H7 (cell line): ENCODE measurements at places on chromosomes 5 and 9.

- no peak for DNase-seq
Observed at GRCh38 chr5:3307982-3308621, 287.5 kb upstream of the IRX1 start.

DNA sequence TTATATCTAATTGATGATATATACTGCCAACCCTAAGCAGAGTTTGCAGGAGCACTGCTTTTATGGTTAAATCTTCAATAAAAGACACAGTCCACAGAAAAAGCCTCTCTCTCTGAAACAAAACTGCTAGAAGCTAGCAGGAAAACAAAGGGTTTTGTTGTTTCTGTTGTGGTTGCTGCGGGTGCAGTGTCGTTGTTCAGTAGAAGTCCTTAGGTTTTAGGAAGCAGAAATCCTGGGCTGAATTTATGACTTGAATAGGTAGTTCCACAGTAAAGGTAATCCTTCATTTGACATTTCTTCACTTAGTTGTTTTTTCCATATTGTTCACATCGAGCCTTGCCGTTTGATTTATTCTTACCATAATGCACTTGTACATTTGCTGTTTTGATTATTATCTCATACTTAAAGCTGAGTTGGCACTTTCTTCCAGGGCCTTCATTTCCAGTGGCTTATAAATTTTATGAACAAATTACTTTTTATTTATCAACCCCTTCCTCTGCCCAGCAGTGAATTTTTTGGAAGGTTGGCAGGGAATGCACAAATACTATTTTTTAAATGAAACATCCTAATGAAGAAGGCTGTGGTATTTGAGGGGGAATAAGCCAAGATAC, 209.6 kb upstream of the SLC30A5 start:
- DNase-seq: no peak

DNA sequence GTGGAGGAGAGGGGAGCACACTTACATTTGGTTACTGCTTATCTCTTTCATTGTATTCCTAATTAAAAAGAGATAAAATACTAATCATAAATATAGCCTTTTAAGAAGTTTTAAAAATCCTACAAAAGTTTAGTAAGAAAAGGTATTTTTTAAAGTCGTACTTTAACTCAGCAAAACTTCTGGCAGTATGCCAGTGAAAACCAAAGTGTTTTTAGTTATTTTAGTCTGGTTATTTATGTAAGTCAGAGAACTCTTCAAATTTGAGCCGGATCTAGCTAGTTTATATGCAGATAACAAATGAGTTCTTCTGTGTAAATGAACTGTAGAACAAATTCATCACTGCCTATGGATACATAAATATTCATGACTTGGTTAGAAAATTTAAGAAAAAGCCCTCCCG, 36.5 kb upstream of the ANKDD1B start:
- no peak for DNase-seq

GRCh38 chr9:133553973-133554713, 19.6 kb downstream of the ADAMTSL2 start:
- DNase-seq: peak; percentile 94

DNA sequence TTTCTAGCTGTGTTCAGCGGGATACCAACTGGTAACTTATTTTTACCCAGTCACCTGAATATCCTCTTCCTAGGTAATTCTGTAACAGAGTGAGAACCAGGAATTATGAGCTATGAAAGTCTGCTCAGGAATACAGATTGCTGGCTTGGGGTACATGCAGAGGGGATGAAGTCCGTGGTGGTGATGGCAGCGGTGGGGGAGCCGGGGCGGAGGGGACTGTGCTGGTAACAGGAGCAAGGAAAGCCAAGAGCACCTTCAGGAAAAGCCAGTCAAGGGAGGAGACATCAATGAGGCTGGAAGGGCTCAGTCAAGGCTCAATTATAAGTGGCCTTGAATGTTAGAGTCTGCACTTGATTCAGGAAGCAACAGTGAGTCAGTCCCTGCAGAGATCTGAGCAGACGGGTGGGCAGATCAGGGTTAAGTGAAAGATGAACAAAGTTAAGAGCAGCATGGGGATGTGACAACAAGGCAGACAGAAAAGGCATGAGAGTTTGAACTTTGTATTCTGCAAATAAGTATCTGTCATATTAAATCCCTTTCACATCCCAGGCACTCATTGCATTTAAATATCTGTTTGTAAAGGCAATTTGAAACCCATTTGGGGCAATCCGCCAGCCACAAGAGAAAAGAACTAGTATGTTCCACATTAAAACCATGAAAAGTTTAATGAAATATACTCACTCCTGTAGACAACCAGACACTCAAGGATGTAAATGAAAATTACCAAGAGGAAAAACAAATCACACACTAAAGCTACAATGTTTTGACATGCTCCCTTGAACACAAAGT, 101.2 kb downstream of the TTC39B start:
- DNase-seq: no peak

- no peak for DNase-seq
Observed at GRCh38 chr5:134451225-134451935, 39.7 kb upstream of the CDKN2AIPNL start.

- DNase-seq: no peak
Observed at GRCh38 chr5:146130440-146131045, 25.2 kb upstream of the PLAC8L1 start.

DNA sequence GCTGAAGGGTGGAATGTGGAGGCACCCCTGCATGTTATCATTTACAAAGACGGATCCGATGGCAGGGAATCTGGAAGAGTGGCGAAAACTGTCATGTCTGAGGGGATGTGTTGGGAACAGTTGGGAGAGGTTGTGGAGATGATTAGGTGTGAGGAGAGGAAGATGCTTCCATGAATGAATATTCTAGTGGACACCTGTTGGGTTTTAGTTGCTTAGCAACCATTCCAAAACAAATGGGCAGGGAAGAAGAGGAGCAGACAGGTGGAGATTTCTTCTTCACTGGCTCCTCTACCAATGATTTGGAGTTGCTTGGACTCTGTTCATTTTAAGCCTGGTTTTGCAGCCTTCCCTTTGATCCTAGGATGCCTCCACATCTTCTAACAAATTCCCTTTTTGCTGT, 465.3 kb upstream of the CLINT1 start:
- DNase-seq: peak; percentile 21

DNA sequence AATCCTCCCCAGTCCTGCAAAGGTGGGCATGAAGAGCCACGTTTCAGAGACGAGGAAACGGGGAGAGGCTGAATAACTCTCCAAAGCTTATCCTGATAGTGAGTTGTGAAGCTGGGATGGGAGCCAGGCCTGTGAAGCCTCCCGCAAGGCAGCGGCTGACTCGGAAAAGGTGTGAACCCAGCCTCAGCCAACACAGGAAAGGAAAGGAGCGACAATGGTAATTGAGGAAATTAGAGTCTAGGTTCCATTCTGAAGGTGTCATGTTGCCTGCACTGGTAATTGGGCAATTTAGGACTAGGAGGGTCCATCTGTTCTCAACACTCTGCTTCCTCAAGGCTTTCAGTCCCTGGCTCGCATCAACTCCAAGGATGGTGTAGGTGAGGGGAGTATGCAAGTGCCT, 83.4 kb downstream of the LIFR start:
- DNase-seq: no peak

DNA sequence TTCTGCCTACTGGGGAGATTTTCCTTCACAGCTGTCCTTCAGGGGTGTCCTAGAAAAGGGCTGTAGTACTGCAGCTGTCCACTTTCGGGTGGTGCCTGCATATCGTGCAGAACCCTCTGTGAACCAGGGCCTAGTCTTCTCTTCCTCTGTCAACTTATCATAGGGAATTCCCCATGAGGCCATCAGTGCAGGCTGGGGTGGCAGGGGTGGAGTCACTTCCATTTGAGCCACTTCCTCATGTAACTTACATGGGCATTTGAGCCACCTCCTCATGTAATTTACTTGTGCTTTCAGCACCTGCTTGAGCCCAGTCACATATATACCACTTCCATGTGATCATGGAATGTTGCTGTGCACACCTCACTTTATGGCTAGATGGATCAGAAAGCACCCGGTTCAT, 742.0 kb upstream of the RGMB start:
- no peak for DNase-seq

- no peak for DNase-seq
Observed at GRCh38 chr9:77582525-77582924, 65.6 kb downstream of the GNA14 start.

GRCh38 chr9:130199605-130200004, 27.4 kb downstream of the NCS1 start:
- no peak for DNase-seq

- DNase-seq: no peak
Observed at GRCh38 chr9:112081918-112082729, 93.0 kb downstream of the SUSD1 start.

DNA sequence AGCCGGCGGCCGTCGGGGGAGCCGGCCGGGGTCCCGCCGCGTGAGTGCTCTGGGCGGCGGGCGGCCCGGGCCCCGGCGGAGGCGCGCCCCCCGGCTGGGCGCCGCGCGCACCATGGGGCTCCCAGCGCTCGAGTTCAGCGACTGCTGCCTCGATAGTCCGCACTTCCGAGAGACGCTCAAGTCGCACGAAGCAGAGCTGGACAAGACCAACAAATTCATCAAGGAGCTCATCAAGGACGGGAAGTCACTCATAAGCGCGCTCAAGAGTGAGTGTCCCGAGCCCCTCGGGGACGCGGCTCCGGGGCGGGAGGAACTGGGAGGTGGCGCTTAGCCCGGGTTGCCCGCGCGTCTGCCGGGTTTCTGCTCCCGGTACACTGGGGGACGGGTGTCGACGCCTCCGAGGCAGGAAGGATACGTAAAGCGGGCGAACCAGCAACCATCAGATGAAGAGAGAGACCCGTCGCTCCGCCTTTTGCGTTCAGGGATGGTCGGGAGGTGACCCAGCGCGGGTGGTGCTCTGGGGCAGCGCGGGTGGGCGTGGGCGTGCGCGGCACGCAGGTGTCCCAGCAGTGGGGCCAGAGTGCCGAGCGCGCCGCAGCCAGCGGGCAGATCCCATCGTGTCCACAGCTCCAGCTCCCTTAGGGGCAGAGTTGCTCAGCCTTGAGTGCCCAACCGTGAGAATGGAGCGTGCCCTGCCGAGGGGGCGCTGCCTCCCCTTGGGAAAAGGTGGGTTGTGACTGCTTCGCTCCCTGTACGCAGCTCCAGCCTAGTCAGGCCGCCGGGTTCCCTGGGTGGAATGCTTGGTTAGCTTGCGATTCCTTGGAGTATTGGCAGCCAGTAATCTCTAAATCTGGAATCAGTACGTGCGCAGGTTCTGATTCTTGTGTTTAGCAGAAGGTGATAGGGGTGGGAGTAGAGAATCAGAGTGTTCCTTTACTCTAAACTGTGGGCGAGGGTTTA, 753 bp downstream of the ARHGAP26 start:
- peak; percentile 72 for DNase-seq

DNA sequence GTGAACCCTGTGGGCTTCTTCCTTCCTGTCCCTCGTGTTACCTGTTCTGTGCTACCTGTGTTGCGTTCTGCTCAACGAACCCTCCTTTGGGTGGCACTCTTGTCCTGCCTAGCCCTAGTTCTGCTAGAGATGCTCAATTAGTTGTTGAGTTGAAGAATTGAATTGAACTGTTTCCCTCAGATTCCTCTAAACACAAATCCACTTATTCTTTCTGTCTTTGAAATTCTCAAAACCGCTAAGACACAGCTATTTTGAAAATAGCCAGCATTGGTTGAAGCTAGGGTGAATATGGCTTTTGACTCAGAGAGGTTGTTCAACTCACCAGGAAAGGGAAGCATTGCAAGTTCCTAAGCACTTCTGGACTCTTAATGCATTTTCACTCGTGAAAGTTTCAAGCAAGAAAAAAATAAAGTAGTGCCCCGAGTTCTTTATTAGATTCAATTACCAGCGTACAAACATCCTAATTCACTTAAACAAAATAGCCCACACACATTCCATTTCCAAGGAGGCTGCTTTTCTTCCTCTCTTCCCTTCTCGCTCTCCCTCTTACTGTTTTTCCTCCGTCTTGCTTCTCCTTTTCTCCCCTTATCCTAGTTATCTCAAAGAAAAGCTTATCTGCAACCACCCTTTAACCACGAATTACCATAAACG, 642 bp upstream of the ITGA1 start:
- peak; percentile 24 for DNase-seq

DNA sequence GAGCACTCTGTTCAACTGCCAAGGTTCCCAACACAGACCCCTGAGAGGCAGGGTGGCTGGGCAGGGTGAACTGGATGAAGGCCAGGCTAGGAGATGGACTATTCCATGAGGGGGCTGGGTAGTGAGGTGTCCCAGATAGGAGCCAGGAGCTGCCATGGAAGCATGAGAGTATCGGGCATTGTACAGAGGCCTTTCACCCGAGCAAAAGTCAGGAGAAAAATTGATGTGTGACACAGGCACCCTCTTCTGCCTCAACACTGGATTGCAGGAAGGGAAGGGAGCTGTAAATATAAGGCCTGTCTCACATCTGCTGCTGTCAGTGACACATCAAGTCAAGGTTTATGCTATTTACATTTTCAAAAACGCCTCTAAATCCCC, 74.6 kb downstream of the UBAP1 start:
- no peak for DNase-seq

DNA sequence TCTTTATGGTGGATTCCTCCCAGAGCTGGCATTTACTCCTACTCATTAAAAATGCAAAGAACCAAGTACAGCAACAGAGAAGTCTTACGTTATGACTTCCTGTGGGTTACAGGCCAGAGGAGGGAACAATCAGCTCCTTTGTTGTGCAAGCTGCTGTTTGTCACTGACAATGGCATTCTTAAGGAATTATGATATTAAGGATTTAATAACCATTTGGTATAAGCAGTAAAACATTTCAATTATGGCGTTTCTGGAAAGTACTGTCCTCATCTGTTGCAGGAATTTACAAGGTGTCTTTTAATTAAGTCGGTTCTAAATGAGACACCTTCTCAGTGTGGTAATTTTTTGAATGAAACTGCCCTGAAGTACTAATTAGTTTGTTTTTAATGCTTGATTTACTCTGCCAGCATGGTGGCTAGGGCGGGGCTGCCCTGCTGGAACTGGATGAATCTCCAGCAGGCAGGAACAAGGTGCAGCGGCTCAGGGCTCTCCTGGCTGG, 49.1 kb upstream of the VDAC1 start:
- DNase-seq: no peak

DNA sequence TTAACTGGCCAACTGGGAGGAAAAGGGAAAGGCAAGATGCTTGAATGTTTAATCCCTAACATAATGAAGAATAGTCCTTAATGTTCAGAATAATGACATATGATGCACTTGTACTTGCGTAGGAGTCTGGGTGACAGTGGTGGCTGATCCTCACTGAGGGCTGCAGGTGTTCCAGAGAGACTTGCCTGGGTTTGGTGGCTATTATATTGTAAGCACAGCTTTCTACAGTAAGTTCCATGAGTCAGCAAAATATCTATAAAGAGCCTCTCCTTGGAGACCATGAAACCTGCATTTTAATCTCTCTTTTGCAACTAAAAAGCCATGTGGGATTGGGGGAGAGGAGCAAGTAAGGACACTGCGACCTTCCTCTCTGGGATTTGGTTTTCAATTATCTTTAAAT, 1.9 kb upstream of the NPR2 start:
- DNase-seq: no peak
